DMS153 (cell line): ENCODE measurements at places on chromosomes 11 and 22.
A peak's percentile ranks its signal among the peaks of the same experiment; 100 is the strongest.

DNA sequence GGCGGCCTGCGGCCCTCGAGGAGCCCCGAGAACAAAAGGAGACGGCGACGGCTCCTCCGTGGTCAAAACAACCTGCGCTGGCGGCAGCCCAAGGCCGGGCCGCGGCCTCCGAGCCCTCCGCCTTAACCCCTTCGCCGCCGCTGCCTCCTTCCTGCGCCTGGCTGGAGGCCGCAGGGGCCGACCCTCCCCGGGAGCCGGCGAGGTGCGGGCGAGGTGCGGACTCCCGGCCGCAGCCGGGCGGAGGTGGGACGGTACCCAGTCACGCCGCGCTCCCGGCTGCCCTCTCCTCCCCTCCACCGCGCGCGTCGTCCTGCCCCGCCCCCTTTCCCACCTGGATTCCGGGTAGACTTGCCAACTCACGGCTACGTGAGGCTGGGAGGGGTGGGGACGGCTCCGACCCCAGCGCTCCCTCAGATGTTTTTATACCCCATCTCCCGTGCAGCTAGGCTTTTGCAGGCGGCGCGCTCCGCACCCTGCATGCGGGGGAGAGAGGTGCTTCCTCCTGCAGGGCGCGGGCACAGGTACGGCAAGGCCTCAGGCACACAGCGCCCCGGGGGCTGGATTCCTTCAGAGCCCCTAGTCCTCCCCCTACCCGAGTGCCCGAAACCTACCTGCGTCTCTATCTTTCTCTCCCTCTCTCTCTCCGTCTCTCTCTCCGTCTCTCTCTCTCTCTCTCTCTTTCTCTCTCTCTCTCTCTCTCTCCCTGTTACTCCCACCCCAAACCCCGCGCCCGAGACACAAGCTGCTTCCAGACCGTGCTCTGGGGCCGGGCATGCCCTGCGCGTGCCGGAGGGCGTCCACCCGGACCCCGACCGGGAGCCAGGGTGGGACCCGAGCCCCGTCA, 2.0 kb downstream of the PDGFB start:
- peak; percentile 28 for DNase-seq

DNA sequence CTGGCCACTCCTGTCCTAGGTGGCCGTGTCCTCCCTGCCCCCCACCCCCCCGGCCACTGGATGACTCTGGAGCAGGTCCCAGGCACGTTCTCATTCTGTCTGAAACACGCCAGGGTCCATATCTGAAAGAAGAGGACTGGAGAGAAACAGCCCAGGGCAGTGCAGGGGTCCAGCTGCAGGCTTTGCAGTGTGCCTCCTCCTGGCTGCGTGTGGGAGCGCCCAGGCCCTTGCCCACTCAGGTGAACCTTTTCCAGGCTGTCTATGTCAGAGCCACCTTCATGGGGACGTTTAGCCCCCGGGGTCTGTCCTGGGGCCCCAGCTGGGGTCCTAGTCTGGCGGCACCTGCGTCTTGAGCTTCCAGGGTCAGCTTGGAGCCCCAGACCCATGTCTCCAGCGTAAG, 15.6 kb downstream of the GRAMD4 start:
- no peak for DNase-seq

DNA sequence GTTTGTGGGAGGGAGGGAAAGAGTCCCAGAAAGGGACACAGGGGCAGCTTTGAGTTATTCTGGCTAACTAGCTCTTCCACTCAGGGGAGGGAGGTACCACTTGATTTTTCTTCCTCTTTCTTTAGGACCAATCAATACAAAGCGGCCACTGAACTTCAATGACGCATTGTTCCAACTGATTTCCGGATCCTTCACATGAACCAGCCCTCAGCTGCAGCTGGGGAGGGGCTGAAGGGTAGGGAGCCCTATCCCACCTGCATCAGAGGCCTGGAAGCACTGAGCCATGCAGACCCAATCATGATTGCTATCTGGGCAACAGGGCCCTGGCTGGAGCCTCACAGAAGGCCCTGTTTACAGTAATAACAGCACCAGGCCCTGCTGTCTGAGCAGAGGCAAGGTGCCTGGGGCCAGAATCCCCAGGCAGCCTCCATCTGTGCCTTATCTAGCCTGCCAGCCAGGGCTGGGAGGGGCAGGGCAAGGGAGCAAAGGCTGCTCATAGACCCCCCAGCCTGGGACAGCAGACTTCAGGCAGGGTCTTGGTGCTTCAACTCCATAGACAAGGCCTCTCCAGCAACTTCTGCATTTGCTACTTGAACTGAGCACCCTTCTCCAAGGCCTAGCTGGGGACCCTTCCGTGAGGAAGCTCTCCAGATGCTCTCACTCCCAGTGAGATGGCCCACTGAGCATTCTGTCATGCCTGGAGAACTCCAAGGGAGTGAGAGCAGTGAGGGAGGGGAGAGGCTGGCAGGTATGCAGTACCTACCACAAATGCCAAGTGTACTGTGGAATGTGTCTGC, 22.5 kb downstream of the CLPB start:
- DNase-seq, result no peak

GRCh38 chr11:131938351-131938751, 567.9 kb downstream of the NTM start:
- DNase-seq, result no peak

DNA sequence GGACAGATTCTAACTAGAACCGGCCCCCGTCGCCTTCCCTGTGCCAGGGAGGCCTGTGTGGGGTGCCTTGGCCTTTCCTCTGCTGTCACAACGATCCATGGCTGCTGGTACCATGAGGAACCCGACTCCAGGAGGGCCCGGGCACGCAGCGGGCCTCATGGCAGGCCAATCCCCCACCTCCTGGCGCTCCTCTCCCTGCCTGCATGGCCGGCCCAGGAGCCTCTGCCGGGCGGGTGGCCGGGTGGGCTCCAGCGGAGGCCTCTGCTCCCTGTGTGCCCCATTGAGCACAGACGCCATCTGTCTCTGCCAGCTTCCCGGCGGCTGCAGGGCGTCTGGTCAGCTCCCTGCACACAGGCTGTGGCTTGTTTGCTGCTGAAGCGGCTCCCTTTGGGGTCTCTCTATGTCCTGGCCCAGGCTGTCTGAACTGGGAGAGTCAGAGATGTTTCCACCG, 86.5 kb downstream of the MYEOV start:
- no peak for DNase-seq

GRCh38 chr22:42892571-42893316, 35.7 kb upstream of the ARFGAP3 start:
- no peak for DNase-seq
